ENCODE measurements at places on chromosomes 1 and 21.

DNA sequence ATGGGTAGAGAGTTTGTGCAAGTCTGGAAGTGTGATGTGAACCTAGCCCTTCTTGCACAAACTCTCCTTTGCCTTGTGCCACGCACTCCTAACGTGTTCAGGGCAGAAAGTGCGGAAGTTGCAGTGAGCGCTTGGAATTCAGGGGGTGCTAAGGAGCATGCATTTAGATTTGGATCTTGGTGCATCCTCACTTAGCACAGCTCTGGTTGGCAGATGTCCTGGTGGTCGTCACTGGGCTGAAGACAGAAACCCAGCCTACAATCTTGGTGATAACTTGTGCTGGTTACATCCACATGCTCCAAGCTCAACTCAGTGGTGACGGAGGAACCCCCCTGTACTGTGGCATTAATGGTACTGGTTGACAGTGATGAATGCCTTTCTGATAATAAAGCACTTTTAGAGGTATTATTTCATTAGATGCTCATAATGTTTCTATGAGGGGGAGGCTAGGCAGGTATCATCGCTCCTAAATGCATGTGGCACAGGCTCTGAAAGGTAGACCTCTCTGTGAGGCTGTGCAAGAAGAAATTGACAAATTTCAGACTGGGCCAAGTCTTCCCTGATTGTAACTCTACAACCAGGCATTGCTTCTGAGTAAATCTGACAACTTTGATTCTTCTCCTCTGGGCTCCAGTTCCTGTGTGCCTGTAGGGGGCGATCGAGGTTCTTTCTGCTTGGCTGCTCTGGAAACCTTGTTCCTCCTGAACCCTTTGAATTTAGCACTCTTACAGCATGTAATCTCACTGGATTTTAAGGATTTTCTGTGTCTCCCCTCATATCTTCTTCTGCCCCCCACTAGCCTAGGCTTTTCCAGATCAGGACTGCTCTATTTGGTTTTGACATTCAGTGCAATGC, 40.6 kb downstream of the MAPKAPK2 start:
- DNase-seq = no peak

DNA sequence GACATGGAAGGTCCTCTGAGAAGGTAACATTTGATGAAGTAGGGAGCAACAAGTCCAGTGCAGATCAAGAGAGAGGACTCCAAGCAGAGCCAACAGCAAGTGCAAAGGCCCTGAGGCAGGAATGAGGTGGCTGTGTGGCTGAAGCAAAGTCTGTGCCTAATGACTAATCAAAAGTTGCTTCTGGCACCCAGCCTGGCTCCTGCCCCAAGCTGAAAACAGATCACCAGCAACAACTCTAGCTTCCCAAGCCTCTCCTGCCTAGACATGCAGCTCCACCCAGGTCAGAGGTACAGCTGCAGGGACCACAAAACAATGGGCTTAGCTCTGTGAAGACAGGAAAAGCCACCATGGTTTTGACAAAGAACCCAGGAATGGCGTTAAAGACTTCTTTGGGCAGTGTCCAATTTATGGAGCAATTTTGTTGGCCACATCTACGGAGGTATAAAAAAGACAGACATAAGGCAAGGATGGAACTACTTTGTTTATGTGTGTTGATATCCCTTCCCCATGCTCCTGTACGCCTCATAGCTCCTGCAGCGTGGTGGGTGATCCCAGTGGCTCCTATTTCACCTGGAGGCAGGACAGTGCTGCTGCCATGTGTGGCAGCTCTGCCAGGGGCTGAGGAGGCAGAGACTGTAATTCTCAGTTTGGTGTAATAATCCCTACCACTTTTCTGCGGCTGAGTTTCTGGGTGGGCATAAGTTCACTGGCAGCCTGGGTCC, 26.4 kb upstream of the IGSF3 start:
- DNase-seq = no peak

- no peak for DNase-seq
Observed at GRCh38 chr1:46749404-46749803, 30.5 kb upstream of the EFCAB14 start.

DNA sequence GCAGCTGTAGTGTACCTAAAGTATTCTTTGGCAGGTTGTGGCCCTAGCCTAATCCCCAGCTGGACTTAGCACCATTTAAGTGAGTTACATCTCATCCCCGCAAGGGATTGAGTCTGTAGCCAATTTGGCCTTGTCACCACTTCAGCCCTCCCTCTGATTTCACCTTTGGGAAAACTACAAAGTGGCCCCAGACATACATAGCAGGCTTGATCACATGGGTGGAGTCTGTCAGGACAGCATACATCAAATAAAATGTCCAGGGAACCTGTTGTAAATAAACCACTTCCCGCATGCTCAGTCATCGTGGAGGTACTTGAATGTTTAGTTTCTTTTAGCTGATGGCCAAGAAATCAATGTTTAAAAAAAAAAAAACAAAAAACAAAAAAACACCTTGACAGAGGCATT, 142.5 kb downstream of the DHRS3 start:
- DNase-seq = no peak

DNA sequence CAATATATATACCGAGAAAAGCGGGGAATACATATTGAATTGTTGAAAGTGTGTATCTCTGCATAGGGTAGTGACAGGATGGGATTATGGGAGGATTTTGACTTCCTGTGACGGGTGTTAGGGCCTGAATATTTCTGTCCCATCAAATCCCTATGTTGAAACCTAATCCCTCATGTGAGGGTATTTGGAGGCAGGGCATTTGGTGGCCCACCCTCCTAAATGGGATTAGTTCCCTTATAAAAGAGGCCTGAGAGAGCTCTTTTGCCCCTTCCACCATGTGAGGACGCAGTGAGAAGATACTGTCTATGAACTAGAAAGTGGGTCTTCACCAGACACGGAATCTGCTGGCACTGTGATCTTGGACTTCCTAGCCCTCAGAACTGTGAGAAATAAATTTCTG, 137.3 kb downstream of the ZSCAN20 start:
- DNase-seq = no peak

- DNase-seq = no peak
Observed at GRCh38 chr1:228814176-228814575, 78.9 kb downstream of the RHOU start.

DNA sequence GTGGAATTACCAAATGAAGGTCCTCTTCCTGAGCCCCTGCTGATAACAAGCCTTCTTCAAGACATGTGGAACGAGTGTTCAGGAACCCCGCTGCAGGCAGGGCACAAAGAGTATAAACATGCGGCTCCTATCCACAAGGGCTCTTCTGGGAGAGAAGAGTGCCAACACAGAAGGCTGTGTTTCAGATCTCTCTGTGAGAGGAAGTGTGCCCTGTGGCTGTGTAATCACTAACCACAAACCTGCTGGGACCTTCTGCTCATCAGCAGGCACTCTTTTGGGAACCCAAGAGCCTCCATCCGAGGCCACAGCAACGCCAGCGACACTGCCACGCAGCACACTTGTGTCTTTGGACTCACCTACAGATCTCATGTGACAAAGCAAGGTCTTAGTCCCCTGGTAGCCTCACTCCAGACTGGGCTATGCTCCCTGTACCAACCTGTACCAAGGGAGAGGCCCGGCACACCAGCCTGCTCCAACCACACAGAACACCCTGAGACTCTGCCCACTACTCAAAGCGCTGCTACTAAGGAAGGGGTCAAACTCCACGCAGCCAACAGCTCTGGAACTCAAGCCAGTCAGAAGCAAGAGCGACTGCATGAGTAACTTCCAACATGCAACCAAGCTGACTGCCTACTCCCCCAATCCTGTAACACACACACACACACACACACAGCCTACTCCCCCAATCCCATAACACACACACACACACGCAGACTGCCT, 7.8 kb downstream of the PTTG1IP start:
- DNase-seq = no peak

- DNase-seq = no peak
Observed at GRCh38 chr21:41499920-41500319, 8.0 kb downstream of the TMPRSS2 start.

GRCh38 chr1:50103615-50104081, 5.1 kb upstream of the ELAVL4 start:
- DNase-seq = no peak

DNA sequence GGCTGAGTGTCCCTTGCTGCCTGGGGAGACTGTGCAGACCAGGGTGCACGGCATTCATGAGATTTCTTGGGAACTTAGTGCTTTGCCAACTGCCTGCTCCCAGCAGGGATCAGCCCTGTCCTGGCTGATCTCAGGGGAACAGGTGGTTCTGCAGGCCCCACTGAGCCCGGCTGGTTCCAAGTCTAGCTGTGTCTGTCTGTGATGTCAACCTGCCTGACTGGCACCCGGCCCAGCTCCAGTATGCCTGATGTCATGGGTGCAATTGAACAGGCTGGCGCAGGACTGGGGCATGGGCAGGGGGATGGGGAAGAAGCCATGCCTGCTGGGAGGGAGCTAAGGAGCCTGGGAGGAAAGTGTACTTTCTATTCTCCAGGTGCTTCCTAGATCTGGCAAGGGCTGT, 227.1 kb downstream of the GRIK3 start:
- DNase-seq = no peak

GRCh38 chr1:246418565-246419312, 88.3 kb downstream of the SMYD3 start:
- no peak for DNase-seq

GRCh38 chr1:154431586-154432373, 26.6 kb downstream of the IL6R start:
- DNase-seq = no peak

DNA sequence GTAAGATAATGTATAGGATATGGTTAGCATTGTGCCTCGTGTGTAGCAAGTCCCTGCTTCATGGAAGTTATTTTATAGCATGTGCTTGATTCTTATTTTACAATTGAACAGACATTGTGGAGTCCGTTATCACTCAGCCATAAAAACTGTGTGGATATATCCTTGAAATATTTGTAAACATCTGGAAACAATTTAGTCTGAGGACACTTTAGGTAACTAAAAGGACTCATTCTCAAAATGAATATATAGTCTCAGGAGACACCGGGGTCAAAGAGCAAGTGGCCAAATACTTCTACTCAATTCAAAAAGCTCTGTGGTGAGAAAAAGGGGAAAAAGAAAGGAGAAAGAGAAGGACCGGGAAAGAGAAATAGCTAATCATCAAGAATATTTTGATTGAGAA, 23.7 kb downstream of the PRRX1 start:
- DNase-seq = no peak

DNA sequence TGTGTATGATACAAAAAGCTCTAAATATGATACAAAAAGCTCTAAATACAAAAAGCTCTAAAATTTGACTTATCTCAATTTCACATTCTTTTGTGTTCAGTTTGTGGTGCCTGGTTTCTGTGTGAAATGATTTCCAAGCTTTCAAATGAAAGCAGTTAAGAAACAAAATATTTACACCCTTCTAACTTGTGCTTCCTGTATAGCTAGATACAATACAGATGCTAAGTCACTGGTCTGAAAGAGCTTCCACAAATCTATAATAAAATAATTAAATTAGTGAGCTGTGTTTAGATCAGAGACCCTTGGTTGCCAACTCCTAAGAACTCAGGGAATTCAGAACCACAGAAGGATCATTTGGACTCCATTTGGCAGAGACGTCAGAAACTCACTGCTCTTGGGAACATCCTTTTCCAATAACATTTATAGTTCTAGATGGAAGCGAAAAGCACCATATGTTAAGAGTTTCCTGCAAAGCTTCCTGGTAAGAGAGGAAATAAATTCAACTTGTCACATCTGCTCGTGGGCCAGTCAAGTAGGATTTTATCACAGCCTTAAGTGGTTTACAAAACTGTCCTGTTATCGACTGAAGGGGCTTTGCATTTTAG, 1079.1 kb downstream of the ADGRL2 start:
- no peak for DNase-seq

GRCh38 chr1:24406788-24407187, 6.8 kb downstream of the STPG1 start:
- DNase-seq = no peak

- no peak for DNase-seq
Observed at GRCh38 chr1:26221094-26221493, 12.9 kb upstream of the CEP85 start.

DNA sequence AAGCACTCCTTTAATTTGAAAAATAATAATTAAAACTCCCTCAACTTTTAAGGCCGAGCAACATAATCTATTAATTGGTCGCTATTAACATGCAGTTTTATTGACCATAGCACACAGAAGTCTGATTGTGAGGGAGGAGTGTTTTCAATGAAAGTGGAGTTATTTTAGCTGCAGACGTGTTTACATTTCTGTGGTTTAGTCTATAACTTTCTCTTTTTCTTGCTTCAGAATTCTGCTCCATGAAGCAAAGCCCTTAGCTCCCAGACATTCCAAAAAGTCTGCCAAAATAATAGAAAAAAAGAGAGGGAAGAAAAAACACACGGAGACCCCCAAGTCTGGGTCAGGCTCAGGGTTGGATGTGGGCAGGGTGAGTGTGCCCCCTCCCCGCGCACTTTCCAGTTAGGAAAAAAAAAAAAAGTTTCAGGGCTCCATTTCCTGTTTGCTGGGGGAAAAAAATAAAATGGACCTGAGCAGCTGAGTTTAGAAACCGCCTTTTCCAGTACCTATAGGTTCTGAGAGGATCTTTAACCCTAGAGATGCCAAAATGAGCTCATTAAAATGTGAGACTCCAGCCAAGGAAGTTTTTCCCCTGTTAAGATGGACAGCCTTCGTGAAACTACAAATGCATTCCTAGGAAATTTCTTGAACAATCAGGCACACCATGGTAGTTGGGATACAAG, 143.7 kb upstream of the ETS2 start:
- DNase-seq = no peak

DNA sequence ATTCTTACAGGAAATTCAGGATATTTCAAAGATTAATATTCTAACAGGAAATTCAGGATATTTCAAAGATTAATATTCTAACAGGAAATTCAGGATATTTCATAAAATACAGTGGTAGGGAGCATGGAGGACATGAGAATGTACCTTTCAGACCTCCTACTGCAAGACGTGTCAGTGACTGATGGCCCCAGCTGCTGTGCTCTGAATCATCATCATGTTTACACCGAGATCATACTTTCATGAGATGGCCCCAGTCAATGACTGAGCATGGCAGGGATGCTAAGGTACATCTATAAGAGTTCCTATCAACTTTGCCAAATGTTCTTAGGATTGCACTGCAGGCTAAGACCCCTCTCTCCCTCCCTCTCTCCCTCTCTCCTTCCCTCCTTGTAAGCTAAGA, 69.0 kb downstream of the HFM1 start:
- DNase-seq = no peak

- DNase-seq = no peak
Observed at GRCh38 chr1:154755858-154756730, 114.0 kb downstream of the KCNN3 start.

DNA sequence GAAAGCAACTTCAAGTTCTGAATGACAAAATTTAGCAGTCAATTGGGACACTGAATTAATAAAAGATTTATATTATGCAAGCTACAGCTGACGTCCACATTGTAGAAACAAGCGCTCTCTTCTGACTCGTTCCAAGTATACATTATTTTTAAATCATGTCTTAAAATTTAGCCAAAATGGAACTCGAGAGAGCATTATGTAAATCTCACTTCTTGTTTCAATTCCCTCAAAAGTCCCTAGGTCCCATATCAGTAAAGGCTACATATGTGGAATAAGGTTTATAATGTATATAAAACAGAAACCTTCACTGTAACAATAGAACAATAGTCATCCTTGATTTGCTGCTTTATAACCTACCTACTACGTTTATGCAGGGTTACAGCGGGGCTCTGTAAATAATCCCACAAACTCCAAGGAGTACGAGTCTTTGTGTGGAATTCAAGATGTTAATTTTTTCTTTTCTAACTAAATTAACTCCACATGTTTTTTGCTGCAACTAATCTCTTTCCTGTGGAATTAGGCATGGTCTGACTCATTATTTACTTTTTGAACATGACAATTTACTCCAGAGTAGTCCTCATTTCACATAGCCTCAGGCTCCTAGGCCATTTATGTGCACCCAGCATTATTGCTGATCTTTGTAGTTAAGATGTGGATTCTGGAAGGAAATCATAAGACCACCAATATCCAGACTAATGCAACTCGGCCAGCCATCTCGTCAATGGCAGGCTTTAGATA, 785.1 kb downstream of the LTN1 start:
- no peak for DNase-seq

Data from NCI-H1417 treated with DMSO at 0.1 percent for 48 hours (cell line).